ENCODE measurements at places on chromosomes 7 and 10.

DNA sequence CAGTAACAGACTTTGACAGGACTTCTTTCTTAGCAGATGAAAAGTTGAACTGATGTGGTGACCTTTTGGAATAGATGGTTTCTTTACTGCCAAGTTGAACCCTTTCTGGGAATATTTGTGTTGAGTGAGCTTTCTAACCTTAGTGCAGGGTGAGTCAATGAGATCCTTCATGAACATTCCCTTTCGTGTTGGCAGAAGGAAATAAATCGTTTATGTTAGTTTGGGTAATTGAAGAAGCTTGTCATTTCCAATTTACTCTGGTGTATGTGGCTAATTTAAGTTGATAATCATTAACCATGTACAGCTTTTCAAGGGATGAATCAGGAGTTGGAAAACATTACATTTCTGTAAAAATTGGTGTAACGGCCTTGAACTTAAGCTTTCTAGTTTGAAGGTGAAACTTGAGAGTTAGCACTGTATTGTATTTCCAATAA, 43.4 kb downstream of the PTTG1IP2 start:
- no peak for DNase-seq

- no peak for DNase-seq
These were observed 33.9 kb upstream of the SVIL start for GRCh38 chr10:29668628-29669027.

- no peak for DNase-seq
These were observed 38.8 kb upstream of the SEPTIN7 start for GRCh38 chr7:35761871-35762677.

DNA sequence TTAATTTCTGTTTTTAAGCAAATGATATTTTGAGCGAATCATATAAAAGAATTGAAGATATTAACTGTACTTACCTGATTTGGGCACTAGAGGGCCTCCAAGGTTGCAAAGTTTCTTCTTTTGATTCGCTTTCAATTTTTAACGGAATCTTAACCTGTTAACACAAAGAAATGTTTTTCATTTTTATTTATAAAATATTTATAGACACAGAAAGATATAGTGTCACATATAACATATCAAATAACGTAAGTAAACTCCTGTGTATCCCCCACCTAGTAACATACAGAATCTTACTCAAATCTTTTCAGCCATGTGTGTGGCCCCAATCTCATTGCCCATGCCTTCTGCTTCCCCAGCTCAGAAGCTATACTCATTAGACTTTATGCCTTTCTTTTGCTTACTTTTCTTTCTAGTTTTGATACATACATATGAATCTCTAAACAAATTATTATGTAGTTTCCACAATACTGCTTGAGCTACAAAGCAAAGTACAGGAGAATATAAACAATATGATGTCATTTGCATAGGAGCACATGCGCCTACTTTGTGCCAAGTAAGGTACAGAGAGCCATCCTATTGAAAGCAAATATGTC, 49.5 kb upstream of the ZPBP start:
- DNase-seq = peak; percentile 12

GRCh38 chr7:23474829-23475575, 4.7 kb upstream of the IGF2BP3 start:
- DNase-seq = no peak

GRCh38 chr7:149761307-149761706, 12.1 kb downstream of the ZNF467 start:
- no peak for DNase-seq

- no peak for DNase-seq
These were observed 178.5 kb downstream of the NRP1 start for GRCh38 chr10:33155720-33156638.

DNA sequence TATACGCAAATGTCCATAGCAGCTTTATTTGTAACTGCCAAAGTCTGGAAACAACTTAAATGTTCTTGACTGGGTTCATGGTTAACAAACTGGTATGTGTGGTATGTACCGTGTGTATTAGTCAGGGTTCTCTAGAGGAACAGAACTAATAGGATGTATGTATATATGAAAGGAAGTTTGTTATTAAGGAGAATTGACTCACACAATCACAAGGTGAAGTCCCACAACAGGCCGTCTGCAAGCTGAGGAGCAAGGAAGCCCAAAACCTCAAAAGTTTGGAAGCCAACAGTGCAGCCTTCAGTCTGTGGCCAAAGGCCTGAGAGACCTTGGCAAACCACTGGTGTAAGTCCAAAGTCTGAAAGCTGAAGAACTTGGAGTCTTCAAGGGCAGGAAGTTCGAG, 66.8 kb downstream of the TMEM168 start:
- DNase-seq = no peak

GRCh38 chr10:46106410-46107255, 60.6 kb upstream of the MSMB start:
- DNase-seq = no peak

DNA sequence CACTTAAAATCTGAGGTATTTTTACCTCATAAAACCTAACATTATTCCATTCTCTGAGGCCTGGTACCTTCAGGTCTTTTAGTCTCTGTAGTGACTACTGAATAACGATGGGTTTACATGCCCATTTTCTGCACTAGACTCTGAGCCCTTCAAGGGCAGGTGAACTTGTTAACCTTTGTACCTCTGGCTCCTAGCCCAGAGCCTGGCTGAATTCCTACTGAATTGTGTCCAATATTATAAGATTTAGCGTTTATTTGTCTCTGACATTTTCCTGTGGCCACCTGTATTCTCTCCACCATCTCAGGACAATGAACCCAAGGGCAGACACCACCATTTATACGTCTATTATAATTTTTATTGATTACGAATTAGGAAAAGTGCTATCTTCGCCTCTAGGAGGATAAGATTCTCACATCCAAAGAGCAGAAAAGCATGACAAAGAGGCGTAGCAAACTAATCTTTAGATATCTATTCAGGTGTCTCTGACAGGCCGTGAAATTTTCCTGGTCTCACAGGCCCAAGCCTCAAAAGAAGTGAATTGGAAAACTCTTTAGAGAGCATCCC, 27.9 kb upstream of the HNRNPH3 start:
- DNase-seq = no peak

DNA sequence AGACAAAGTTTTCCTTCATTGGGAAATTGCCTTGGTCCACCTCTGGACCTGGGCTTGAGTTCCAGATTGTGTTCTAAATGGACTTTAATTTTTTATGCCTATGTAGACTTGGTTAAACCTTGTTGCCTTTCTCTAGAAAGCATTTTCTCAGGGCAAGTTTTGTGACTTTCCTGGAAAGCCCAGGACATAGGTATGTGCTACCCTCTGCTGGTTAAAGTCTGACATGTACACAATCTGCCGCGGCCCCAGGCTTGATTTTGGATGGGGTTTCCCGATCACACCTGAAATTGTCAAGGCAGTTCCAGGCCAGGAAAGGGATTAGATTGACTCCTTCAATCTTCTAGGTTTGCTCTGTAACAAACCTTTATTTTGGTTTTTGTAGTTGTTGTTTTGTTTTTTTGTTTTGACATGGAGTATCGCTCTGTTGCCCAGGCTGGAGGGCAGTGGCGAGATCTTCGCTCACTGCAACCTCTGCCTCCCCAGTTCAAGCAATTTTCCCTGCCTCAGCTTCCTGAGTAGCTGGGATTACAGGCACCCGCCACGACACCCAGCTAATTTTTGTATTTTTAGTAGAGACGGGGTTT, 14.1 kb upstream of the AKR1B10 start:
- no peak for DNase-seq

DNA sequence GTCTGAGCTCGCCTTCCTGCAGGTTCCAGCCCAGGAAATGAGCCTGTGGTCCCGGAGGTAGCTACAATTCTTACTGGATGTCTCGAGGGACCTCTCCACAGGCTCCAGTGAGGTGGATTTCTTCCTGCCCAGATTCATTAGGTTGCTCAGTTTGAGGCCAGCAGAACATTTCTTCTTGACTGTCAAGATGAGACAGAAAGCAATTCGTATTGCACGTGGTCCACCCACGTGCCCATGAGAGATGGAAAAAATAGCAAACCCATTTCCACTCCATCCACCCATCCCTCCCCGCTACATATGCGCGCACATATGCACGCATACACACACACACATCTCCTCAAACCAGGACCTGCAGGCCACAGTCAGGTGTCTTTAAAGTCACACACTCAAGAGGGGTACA, 68.7 kb downstream of the VWA2 start:
- DNase-seq = no peak

GRCh38 chr10:128912568-128913311, 554.3 kb upstream of the MGMT start:
- DNase-seq = no peak

GRCh38 chr7:4281231-4281993, 400.7 kb upstream of the FOXK1 start:
- no peak for DNase-seq

DNA sequence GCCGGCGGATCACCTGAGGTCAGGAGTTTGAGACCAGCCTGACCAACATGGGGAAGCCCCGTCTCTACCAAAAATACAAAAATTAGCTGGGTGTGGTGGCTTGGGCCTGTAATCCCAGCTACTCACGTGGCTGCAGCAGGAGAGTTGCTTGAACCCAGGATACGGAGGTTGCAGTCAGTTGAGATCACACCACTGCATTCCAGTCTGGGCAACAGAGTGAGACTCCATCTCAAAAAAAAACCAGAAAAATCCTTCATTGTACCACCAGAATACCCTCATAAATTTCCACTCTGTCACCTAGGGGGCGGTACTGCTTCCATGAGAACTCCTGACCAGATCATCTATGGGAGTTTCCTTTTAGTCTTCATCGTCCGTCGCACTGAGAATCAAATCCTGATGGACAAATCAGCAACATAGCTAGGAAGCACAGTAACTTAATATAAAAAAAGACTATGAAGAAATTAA, 225.8 kb upstream of the KLF14 start:
- no peak for DNase-seq

- DNase-seq = no peak
These were observed 135.9 kb downstream of the ADARB2 start for GRCh38 chr10:1601406-1601805.

DNA sequence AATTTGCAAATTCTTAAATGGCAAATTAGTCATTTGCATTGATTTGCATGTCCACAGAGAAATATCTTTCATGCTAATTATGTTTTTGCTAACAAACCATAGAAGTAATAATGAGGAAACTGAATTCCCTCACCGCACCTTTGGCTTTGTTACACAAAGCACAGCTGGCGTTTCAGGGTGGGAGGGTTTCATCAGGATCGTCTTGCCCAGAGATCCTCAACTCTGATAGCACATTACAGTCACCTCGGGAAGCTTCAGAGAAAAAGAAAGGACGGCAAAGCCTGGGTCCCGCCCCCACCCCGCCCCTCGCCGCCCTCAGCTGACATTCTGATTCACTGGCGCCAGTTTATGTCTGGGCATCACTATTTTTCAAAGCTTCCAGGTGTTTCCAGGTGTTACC, 119.4 kb downstream of the PTPRN2 start:
- no peak for DNase-seq

- no peak for DNase-seq
These were observed 396.7 kb downstream of the EXOC4 start for GRCh38 chr7:133649593-133649992.

DNA sequence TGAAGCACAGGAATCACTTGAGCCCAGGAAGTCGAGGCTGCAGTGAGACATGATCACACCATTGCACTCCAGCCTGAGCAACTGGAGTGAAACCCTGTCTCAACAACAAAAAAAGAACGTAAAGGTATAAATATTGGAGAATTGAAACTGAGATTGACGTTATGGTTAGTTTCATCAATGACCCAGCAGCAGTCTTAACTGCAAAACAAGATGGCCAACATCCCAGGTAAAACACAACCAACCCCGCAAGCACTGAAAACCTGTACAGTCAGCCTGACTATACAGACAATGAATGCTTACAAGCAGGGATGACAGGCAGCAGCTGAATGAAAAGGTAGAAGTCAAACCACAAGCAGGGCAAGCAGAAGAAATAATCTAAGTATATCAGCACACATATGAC, 34.7 kb downstream of the WAPL start:
- no peak for DNase-seq

DNA sequence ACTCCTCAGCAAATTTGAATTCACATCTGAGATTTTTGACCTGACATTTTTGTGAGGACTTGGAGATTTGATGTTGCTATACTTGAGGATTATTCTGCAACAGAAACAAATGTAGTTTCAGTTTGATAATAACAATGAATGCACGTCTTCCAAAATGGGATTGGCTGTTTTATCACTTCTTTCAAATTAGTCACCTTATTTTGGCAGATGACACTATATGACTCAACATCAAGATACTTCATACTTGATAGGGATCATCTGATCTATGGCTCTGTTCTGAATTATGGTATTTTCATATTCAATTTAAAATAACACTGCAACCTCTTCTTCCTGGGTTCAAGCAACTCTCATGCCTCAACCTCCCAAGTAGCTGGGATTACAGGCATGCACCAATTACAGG, 24.2 kb downstream of the ARL5B start:
- DNase-seq = no peak

DNA sequence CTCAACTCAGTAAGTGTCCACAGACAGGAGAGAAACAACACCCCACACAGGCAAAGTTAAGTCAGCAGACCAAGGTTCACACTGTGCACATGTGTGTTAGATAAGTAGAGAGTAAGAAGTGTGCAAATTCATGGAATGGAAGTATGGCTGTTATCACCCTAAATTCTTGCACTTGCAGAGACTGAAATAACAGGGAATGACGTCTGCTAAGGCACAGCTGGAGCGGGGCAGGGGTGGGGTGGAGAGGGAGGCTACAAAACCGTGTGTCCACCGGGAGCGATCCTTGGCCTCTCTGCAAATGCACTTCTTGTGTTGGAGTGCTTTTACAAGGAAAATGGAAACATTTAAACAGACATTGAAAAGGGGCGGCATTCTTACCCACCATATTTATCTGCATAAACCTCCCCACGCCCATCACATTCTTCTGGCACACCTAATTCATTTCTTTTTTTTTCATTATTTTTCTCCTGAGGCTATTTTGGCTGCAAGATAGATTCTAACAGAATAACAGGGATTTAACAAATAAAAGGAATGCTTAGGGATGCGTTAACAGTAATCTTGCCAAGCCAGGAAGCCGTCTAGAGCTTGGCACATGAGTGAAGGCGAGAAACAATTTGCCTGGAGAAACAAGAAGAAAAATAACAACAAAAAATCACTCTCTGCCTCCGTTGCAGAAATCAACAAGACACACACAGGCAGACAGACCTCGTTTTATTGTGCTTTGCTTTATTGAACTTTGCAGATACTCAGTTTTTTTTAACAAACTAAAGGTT, 30.1 kb downstream of the TNS3 start:
- no peak for DNase-seq

DNA sequence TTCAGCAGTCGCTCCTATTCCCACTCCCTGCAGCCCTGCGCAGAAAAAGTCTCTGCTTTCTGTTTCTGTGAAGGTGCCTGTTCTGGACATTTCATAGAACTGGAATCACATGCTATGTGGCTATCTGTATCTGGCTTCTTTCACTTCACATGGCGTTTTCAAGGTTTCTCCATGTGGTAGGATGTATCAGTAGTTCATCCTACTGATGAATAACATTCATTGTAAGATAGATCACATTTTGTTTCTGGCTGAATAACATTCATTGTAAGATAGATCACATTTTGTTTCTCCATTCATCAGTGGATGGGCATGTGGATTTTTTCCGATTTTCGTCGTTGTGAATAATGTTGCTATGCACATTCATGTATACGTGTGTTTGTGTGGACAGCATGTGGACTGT, 44.5 kb downstream of the HSPA12A start:
- DNase-seq = no peak
